MM.1S (cell line): ENCODE measurements at places on chromosomes 7 and 10.

GRCh38 chr7:120475994-120476393 is 203.0 kb downstream of the KCND2 start:
- no peak for DNase-seq
- no peaks in the 10 kb centered on the region for H3K4me1 ChIP-seq
- H3K27me3 ChIP-seq: no peaks in the 10 kb centered on the region
- H3K27ac ChIP-seq: no peak overlapping the region
- no peak overlapping the region for H3K4me3 ChIP-seq

DNA sequence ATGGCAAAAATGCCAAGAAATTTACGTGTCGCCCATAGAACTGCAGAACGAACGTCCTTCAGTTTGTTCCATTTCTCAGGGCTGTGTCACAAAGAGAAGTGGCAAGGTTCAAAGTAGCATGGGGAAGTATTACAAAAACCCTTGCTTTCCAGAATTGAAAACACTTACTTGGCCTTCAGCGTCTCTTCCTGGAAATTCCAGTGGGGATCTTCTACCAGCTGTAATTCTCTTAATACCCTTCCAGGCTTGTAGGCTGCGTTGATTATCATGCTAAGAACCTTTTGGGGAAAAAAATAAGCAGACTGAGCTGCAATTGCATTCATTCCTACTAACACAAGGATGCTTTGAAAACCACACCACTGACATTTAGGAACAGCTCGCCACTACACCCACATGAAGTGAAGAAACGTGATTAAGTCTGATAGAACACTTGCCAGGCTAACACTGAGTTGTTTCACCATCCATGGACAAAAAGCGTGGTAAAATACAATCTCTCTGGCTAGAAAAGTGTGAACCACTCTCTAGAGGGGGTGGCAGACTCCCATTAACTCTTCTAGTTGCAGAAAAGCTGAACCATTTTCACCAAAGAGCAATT is 222.3 kb downstream of the SFMBT2 start:
- H3K27ac ChIP-seq: no peak overlapping the region
- no peak overlapping the region for H3K4me3 ChIP-seq
- DNase-seq: no peak

GRCh38 chr10:17662193-17663138 is 18.5 kb downstream of the STAM start:
- no peak for DNase-seq
- no peak overlapping the region for H3K4me3 ChIP-seq
- no peaks in the 10 kb centered on the region for H3K27me3 ChIP-seq

- H3K36me3 ChIP-seq: no peaks in the 10 kb centered on the region
- no peak overlapping the region for H3K4me3 ChIP-seq
- H3K27me3 ChIP-seq: no peaks in the 10 kb centered on the region
- H3K27ac ChIP-seq: no peak overlapping the region
- no peaks in the 10 kb centered on the region for H3K4me1 ChIP-seq
Measured at GRCh38 chr7:104306793-104307192, 21.6 kb upstream of the LHFPL3 start.

GRCh38 chr7:91326516-91327199 is 62.4 kb downstream of the FZD1 start:
- no peak overlapping the region for H3K4me3 ChIP-seq
- DNase-seq: no peak
- no peak overlapping the region for H3K27ac ChIP-seq
- no peaks in the 10 kb centered on the region for H3K36me3 ChIP-seq
- H3K4me1 ChIP-seq: no peaks in the 10 kb centered on the region
- no peaks in the 10 kb centered on the region for H3K27me3 ChIP-seq

DNA sequence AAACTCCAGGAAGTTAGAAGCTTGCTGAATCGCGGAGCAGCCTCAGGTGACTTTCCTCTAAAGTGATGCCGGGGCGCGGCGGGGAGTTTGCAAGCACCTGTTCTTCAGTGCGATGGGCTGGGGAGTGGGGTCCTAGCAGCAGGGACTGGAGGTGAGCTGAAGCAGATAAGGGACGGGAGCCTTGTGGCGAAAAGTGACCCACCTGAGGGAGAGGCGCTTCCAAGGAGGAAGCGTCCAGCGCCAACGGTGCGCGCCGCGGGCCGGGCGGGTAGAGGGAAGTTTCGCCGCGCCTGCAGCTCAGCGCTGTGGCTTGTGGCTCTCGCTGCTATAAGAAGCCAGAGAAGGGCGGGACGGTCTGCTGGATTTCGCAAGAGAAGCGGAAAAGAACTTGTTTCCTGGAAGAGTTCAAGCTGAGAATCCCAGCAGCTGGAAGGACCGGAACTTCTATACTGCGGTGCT is at the start of gene STEAP4:
Gene STEAP4, minus strand, starts transcription at position 305 of the 459 bp plus-strand sequence. CDS start 22,625 bp downstream, outside the sequence.
- H3K4me3 ChIP-seq: no peak within 1 kb of the TSS
- H3K36me3 ChIP-seq: no peaks in the 10 kb centered on the region
- H3K27ac ChIP-seq: no peak within 1 kb of the TSS
- H3K4me1 ChIP-seq: no peaks in the 10 kb centered on the region

GRCh38 chr7:141590666-141591065 is 39.5 kb downstream of the AGK start:
- no peaks in the 10 kb centered on the region for H3K27me3 ChIP-seq
- H3K27ac ChIP-seq: no peak overlapping the region
- H3K36me3 ChIP-seq: peaks cover 5% of the 10 kb centered on the region
- peaks cover 9% of the 10 kb centered on the region; the same call in 1 of the 2 replicates for H3K4me1 ChIP-seq
- no peak overlapping the region for H3K4me3 ChIP-seq
- peak; percentile 11 for DNase-seq

DNA sequence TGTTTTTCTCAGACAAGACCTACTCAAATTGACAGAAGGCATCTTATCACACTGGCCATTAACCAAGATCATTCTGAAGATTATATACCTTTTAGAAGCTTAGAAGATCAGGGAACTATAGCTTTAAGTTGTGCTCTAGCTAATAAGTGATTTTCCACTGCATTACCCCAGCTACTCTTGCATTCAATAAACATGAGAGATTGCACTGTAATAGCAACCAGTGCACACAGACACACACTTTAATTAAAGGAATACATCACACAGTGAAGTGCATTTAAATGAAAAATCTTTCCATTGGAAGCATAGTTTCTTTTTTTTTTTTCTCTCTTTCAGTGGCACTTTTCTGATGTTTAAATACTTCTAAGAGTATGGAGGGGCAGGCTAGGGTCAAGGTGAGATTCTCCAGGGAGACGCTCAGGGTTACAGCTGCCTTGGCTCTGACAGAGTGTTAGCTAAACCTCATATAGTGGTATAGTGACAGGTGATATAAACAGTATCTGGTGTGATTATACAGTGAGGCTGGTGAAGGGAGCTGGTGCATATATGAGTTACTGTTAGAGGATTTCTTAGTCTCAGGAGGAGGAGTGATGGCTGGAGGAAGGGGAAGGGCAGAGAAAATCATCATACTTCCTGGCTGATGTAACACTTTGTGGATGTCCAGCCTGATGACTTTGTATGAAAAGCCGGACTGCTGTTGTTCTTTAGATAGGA is 369.5 kb downstream of the SORCS3 start:
- no peaks in the 10 kb centered on the region for H3K36me3 ChIP-seq
- no peak overlapping the region for H3K27ac ChIP-seq
- no peak overlapping the region for H3K4me3 ChIP-seq
- DNase-seq: no peak

DNA sequence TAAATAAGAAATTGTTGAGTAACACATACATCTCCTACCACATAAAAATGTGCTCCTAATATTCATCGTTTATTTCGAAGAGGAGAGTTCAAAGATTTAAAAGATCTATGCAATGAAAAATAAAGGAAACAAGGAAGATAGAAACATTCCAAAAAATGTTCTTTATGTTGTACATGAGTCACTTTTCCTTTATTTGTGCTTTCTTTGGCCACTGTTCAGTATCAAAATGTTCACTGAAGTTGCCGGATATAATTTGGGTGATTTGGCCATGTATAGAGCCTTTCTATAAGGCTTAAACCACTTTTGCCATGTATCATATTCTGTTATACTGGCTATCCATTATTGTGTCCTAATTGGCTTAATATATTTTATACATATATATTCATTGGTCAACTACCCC is 62.9 kb upstream of the PRR15 start:
- no peak overlapping the region for H3K27ac ChIP-seq
- H3K4me1 ChIP-seq: no peaks in the 10 kb centered on the region
- no peak overlapping the region for H3K4me3 ChIP-seq
- no peaks in the 10 kb centered on the region for H3K36me3 ChIP-seq

GRCh38 chr7:78218051-78218450 is 419.5 kb downstream of the PHTF2 start:
- no peaks in the 10 kb centered on the region for H3K27me3 ChIP-seq
- no peaks in the 10 kb centered on the region for H3K36me3 ChIP-seq
- no peak for DNase-seq
